GM12891 (cell line): ENCODE measurements at places on chromosomes 4 and X.

DNA sequence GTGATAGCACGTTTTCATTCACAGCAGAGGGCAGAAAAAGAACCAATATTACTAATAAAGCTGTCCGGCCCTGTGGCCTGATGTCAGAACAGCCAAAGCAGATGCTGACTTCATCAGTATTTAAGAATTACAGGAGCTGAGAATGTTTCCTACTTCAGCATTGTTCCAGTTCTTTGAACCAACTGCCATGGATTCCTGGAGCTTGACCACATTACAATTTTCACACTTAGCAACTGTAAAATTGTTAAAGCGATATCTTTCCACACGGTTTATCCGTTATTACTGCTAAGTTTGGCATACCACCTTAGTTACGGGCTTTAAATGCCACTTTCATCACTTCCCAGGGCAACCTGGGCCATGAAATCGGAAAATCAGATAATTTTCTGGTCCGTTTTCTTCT is 118.2 kb downstream of the EPHA5 start:
- DNase-seq = no peak

DNA sequence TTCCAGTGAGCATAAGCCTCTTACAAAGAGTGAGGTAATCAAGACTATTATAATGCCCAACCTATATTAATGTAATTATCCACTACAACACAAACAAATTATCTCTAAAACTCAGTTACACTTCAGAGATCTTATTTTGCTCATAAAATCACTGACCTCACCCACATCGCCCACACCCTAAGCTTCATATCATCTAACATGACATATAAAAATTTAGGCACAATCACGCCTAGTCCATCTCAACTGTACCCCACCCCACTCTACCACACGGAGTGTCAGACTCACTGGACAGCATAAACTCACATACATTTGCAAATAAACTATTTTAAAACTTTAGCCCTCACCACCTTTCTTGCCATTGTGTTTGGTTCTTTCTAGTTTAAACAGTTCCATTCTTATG is 252.4 kb downstream of the PCDH7 start:
- DNase-seq = no peak

DNA sequence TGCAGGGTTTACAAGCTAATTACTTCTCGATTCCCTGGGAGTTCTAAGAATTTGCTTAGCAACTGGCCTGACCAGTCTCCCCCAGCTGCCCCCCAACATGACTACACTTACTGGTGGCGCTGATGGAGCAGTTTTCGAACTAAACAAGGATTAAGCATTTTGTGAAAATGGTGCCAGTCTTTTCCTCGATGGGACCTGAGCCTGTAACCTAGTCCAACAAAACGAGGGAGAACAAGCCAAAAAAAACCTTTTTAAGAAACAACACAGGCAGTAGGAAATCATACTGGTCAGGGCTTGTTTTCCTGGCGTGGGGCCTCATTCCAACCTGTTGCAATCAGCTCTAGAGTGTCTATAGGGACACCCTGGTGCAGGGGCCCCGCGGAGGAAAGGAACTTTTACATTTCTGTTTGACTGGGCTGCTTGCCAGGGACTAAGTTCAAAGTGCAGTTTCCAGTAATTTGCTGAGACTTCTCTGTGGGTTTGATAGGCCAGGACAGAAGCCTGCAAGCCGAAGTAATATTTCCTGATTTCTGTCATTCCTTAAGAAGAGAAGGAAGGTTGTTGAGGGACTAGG is 158.7 kb downstream of the SPRY1 start:
- DNase-seq = no peak

- no peak for DNase-seq
Observed at GRCh38 chrX:19742826-19743225, 144.6 kb downstream of the SH3KBP1 start.

GRCh38 chrX:20252381-20253231 is 14.1 kb downstream of the RPS6KA3 start:
- DNase-seq = no peak

DNA sequence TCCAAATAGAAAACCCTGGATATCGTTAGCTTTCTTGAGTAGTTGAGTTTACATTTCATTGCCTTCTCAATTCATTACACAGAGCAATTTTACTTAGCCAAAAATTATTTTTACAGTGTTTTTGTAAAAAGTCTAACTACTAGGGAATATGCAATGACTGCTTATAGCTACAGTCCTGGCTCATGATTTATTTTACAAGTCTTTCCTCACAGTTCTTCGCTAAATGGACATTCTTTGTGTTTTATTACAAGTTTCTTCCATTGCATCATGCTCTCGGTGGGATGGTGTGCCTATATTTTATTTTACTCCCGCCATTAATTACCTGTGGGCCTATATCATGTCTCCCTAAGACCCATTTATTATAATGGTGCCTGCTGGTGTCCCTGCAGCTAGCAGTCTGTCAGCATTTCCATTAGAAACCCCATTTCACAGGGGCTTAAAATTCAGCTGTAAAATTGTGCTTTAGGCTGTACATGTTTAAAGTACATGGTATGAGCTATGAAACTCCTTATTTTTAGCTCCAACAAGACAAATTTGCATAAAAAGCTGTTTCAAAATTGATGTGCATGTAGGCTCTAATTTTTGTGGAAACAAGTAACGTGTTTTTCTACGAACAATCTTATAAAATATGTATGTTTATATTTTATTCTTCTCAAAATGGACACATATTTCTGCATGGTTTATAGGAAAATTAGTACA is 227.4 kb downstream of the SLC7A11 start:
- DNase-seq = no peak

GRCh38 chr4:880684-881405 is 51.3 kb downstream of the GAK start:
- DNase-seq = no peak

- DNase-seq = no peak
Observed at GRCh38 chr4:161990721-161991120, 173.1 kb downstream of the FSTL5 start.

- DNase-seq = no peak
Observed at GRCh38 chr4:36719425-36719824, 438.0 kb downstream of the DTHD1 start.

- no peak for DNase-seq
Observed at GRCh38 chr4:63211375-63211774, 1197.9 kb downstream of the TECRL start.

DNA sequence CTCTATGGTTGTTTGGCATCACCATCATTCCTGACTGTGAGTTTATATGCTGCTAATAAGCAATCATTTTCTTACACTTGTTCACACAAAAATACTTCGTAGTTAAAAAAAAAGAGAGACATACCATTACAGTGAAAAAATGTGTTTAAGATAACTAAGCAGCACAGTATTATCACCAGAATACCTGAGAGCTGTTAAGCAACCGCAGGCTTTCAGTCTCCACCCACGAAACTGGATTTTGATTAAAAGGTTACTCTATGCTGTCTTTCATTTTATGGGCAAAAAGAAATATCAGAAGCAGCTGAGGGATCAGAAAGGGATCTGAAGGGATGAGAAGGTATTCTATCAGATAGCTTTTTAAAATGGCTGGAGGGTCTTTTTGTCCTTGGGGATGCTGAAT is 148.3 kb downstream of the NEK1 start:
- no peak for DNase-seq
